Naive thymus-derived CD8-positive, alpha-beta T cell (primary cell): ENCODE measurements at places on chromosomes 16 and 17. TPM values are rescaled to one million over a fixed set of nuclear protein-coding genes. Genes with fewer than 3 reads are reported as not detected.

The CMTM4 gene
- polyA plus RNA-seq, result not detected

The C16orf96 gene
- 0.08 TPM for polyA plus RNA-seq

The BEAN1 gene
- polyA plus RNA-seq, result not detected

The ZNF385C gene
- not detected for polyA plus RNA-seq

The C17orf50 gene
- 0.20 TPM for polyA plus RNA-seq
